ENCODE measurements at places on chromosomes 3 and 15.
A peak's percentile ranks its signal among the peaks of the same experiment; 100 is the strongest.

DNA sequence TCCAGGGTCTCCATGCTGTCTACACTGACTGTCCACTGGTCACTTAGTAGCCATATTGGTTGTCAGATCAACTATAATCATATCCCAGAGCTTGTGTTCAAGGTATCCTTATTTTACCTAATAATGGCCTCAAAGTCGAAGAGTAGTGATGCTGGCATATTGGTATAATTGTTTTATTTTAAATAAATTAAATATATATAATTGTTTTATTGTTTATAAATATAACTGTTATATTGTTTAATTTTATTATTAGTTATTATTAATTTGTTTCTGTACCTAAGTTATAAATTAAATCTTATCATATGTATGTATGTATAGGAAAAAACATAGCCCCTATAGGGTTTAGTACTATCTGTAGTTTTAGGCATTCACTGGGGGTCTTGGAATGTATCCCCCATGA, 205.0 kb downstream of the FOXP1 start:
- DNase-seq, result no peak

DNA sequence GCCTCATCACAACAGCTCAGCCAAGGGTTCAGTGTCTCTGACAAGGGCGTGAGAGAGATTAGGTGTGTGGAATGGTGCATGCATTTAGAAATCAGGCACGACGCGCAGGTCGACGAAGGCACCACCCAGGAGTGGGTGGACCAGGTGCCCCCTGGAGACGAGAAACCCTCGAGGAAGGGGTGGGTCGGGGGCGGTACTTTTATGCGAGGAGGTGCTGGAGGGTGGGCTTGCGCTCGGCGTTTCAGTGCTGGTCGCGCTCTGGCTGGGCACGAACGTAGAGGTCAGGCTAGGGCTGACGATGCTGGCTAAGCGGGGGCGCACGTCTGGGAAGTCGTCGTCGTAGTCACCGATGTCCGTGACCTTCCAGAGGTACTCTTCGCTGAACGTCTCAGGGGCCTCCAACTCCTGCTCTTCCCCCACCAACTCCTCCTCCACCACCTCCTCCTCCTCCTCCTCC, 393 bp downstream of the ERICH6 start:
- peak; percentile 23 for DNase-seq

- no peak for DNase-seq
These were observed 32.8 kb downstream of the ARHGAP31 start for GRCh38 chr3:119326976-119327375.

- DNase-seq, result no peak
These were observed 68.8 kb downstream of the CTNNB1 start for GRCh38 chr3:41267975-41268640.

- no peak for DNase-seq
These were observed 60.5 kb downstream of the SLMAP start for GRCh38 chr3:57816471-57817095.

- DNase-seq, result no peak
These were observed 170.0 kb downstream of the SOX2 start for GRCh38 chr3:181881749-181882148.

DNA sequence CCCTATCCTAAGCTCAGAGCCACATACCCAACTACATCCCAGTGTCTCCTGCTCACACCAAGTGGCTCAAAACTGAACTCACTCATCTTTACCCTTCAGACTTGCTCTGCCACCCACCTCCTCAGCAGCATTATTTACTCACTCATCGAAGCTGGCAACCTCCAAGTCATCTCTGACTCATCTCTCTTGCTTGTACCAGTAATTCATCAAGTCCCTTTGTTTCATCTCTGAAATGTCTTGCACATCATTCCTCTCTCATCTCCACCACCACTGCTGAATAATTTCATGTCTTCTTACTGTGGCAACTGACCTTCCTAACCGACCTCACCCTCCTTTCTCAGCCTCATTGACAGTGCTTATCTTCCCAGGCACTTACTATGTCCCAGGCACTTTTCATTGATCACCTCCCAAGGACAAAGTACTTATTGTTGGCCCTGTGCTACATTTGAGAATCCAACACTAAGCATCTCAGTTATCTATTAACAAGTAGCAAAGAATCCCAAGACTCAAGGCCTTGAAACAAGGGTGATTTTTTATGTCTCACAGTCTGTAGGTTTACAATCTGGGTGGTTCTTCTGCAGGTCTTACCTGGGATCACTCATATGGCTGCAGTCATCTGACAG, 82.0 kb downstream of the MRPL46 start:
- DNase-seq, result no peak

- DNase-seq, result no peak
These were observed 922 bp downstream of the ADPRH start for GRCh38 chr3:119580067-119580760.
